ENCODE measurements at places on chromosomes 2 and 18. TPM values are rescaled to one million over a fixed set of nuclear protein-coding genes. Genes with fewer than 3 reads are reported as not detected.

ZSCAN30 gene
- 19.7 TPM for total RNA-seq

GPR35 gene
- total RNA-seq: 0.99 TPM

DNA sequence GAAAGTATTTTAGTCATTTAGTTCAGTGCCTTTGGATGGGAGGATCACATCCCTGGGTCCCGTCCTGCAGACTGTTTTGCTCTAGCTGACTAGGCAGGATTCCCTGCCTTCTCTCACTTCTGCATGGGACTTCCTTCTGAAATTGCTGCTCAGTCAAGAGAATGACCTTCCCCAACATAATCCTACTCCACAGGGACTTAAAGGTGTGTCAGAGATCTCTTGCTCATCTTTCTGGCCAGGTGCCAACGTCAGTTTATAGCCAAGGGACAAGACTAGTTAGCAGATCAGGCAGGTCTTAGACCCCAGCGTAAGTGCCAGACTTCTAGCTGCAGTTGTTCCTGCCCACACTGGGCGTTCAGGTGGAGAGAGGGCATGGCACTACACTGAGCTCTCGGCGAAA, 9.5 kb upstream of the IL1B start:
- DNase-seq: no peak

SPOPL gene
- 26.1 TPM for total RNA-seq

IL1F10 gene
- 2.7 TPM for total RNA-seq

TMEM163 gene
- total RNA-seq: 0.59 TPM

DNA sequence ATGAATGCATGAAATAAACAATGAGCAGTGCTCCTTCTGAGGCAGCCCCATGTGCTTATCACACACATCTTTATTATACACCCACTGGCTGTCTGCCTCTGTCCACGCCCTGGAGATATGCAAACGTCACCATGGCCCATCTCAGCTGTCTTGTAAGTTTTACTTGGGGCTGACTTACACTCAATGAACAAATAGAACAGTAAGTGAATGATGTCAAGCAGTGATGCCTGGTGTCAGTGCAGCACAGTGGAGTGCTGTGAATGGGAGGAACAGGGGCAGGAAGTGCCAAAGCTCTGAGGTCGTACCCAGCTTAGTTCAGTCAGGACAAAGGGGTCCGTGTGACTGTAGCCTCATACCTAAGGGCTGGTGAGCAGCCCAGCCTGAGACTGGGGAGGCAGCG, 659.5 kb upstream of the HS6ST1 start:
- DNase-seq: no peak

- DNase-seq: peak; percentile 16
Observed at GRCh38 chr2:190180313-190181122, 118.0 kb upstream of the MSTN start.

DNA sequence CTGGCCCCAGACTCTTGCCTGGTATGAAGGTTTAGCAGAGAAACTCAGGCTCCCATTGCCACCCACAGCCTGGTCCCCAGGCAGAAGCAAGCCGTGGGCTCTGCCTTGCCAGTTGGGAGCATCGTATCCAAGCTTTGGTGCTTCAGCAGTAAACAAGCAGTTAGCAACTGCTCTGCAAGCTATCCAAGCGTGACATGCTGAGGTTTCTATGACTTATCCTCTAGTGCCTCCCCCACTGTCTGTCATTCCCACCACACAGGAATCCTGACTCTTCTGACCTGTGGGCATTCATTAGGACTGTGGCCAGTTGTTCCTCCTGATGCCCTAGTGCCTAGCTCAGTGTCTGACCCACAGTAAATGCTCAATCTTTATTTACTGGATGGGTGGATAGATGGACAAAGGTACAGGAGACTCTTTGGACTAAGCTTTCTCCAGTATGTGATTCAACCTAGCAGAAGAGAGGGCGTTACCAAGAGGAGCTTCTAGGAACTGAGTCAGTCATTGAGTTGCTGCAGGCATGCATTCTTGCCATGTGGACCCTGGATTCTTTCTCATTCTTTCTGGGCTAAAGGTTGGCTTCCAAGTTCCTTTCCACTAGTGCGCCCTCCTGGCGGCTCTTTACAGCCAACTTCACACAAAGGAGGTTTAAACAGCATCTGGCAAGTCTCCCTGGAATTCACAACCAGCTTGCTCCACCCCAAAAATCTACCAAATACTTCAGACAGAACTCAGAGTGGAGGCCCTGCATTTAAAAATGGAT, 40.6 kb upstream of the MRPL19 start:
- DNase-seq: no peak

ANKRD62 gene
- not detected for total RNA-seq

DNA sequence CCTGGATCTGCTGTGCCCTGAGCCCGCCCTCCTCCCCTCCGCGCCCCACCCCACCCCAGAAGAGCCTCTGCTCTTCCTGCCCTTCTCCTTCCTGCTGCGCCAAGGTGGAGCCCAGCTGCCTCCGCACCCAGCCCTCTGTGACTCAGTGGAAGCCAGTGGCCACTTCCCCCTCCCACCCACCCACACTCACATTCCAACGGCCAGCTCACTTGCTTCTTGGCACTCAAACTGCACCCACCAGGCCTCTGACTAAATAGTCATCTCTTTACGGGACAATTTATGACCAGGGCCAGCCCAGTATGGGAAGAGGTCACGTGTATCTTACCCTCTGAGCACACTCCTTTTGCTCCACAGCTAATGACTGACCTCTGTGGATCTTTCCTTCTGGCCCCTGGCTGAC, 150.4 kb upstream of the SLC1A4 start:
- DNase-seq: no peak

TRIM54 gene
- 6.0 TPM for total RNA-seq

DNA sequence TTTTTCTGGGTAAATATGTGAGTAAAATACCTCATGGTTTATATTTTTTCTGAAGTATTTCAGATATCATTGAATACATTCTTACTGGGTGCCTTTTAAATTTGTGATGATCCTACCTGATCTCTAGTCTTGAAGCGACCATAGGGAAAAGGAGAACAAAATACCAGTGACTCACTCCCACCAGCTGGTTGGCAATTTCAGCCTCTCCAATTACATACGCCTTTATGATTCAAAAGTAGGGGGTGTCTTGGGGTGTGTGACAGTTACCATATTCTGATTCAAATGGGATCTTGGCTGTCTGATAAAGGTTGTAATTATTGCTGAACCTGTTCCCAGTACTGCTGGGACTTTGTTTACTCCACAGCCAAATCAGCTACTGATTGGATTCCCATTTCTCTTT, 175.9 kb upstream of the NXPH2 start:
- DNase-seq: no peak

DNA sequence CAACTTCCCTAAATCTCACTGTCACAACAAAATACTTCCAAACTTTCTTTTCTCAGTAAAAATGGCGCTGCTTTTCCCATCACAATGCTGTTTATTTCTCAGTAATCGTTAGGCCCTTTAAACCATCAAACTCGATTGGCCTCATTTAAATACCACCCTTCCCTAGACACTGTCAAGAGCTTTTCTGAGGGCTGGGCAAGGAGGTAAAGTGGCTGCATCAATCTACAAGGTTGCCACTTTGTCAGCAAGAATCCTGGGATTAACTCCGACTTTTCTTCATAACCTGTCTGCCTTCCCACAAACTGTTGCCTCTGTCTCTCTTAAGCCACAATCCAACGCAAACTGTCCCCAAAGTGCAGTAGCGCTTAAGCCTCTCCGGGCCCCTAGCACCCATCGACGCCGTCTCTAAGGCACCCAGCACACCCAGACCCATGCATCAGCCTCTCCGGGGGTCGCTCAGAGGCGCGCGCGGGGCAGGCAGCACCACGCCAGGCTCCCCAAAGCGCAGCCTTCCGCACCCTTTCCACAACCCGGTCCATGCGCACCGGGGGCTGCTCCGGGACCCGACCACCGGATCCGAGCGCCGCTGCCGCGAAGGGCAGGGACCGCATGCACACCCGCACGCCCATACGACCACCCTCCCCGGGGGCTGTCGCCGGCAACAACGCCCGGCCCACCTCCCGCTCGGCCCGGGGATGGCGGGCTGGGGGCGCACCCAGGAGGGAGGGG, 683 bp downstream of the MBOAT2 start:
- no peak for DNase-seq

EPC2 gene
- 30.2 TPM for total RNA-seq

- no peak for DNase-seq
Observed at GRCh38 chr2:98799375-98800329, 68.7 kb upstream of the MGAT4A start.

DNA sequence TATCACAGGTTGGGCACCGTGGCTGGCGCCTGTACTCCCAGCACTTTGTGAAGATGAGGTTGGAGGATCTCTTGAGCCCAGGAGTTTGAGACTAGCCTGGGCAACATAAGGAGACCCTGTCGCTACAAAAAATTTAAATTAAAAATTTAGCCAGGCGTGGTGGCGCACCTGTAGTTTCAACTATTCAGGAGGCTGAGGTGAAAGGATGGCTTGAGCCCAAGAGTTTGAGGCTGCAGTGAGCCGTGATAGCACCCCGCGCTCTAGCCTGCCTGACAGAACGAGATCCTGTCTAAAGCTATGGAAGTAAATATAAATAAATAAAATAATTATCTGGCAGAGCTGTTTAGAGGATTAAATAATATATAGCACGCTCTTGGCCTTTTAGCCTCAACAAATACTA, 1.4 kb upstream of the SH3RF3 start:
- no peak for DNase-seq

GRCh38 chr18:45335282-45336043, 279.8 kb upstream of the SLC14A2 start:
- no peak for DNase-seq

- no peak for DNase-seq
Observed at GRCh38 chr2:103977668-103978067, 876.2 kb upstream of the POU3F3 start.

LIPG gene
- 8.1 TPM for total RNA-seq

DNA sequence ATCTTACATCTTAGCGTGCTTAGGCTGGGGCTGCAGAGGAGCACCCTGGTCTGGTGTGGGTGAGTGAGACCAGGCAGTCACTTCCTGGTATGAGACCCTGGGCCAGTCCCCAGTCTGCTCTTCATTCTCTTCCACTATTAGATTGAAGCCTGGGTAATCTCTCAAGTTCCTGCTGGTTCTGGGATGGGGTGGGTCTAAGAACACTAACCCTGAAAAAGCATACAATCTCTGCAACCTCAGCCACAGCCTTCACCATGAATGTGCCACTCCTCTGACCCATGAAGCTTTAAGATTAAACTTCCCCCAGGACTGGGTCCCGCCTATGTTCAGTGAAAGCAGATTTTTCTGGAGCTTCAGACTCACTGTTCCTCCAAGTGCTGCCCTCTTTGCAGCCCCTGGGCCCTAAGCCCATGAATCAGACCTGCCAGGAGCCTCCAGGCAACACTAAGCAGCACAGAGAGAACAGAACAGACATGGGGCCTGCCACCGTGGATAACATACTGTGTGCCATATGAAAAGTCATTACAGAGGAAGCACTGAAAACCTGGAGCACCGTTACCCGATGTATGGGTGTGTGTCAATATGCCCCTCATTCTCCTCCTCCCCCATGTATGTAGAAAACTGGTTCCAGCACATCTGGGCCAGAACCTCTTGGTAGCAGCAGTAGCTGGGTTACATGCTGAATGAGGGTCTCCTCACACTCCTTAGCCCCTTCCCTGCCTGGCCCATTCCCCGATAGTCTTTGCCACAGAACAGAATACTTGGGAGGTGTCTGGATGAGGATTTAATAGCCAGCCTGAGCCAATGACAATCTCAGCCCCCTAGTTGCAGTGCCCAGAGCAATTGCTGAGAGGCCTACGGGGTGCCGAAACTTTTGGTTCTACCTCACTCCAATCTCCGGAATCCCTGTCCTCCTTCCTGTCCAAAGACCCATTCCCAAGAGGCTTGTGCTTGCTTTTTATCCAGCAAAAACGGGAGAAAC, 2.7 kb upstream of the SIX2 start:
- no peak for DNase-seq

GRCh38 chr2:241173557-241173956, 14.9 kb upstream of the ANO7 start:
- no peak for DNase-seq

GRCh38 chr2:182038576-182038975, 52.9 kb downstream of the PPP1R1C start:
- no peak for DNase-seq

UBE2E3 gene
- total RNA-seq: 64.8 TPM

- DNase-seq: no peak
Observed at GRCh38 chr2:83703598-83703997, 755.5 kb downstream of the SUCLG1 start.

RETSAT gene
- 33.2 TPM for total RNA-seq

DNA sequence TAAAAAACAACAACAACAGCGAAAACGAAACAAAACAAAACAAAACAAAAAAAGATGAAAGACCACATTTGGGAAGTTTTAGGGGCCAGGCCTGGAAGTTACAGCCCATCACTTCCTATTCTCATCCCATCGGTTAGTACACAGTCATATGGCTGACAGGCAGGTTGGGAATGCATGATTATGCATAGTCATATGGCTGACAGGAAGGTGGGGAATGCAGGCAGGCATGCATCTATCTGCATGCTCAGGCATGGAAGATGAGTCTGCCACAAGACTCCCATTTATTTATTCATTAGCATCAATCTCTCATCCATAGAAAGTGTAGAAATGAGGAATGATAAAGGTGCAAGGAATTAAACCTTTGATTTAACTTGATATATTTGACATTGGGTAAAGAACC, 325.3 kb upstream of the MEX3C start:
- DNase-seq: no peak

DNA sequence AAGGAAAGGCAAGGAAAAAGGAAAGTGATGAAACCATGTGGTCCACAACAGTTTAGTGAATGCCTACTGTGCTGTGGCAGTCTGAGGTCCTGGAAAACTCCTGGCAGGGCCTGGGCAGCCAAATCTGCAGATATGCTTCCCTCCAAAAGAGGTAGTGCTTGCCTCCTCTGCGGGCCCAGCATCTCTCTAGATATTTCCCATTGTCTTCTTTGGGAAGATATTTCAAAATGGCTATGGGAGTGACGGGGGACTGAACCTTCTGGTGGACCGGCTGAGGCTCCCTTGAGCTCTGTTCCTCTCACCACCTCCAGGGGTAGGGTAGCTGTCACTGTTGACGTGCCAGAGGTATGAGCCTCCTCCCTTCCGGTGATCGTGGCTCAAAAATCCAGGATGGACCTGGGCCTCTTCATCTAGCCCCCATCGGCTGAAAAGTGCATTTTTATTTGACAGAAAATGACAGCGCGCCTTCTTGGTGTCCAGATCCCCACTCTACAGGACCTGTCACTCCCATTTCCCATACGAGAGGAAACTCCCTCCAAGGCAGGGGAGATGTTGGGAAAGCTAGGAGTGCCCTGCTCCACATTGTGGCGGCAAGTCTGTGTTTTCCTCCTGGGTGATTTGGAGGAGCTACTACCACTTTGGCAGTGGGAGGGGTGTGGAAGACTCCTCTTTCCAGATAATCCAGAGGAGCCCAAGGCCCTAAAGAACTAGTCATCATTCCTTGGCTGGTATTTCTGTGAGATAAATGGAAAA, 9.4 kb upstream of the PAX3 start:
- DNase-seq: no peak

C2orf81 gene
- 0.30 TPM for total RNA-seq

- DNase-seq: peak; percentile 55
Observed at GRCh38 chr2:46164529-46165301, 132.5 kb upstream of the EPAS1 start.

C1QL2 gene
- 0.10 TPM for total RNA-seq

LINC00305 gene
- not detected for total RNA-seq

CFAP53 gene
- total RNA-seq: 0.30 TPM

GRCh38 chr2:207475546-207475945, 54.2 kb upstream of the CREB1 start:
- DNase-seq: no peak

- DNase-seq: peak; percentile 70
Observed at GRCh38 chr2:55999790-56000189, 76.2 kb upstream of the EFEMP1 start.

GRCh38 chr2:170350929-170351826, 173.2 kb downstream of the MYO3B start:
- no peak for DNase-seq

Data from skin of body (tissue), 3 donors.